ENCODE measurements at places on chromosomes 12 and 14. TPM values are rescaled to one million over a fixed set of nuclear protein-coding genes. Genes with fewer than 3 reads are reported as not detected.

TEX52 gene
- total RNA-seq, result not detected

PLEKHG7 gene
- 0.15 TPM for total RNA-seq

FITM1 gene
- 1.6 TPM for total RNA-seq

NUAK1 gene
- total RNA-seq, result 6.0 TPM

CIROP gene
- total RNA-seq, result not detected

ACOT4 gene
- total RNA-seq, result 3.7 TPM

RFLNA gene
- 1.3 TPM for total RNA-seq

DNA sequence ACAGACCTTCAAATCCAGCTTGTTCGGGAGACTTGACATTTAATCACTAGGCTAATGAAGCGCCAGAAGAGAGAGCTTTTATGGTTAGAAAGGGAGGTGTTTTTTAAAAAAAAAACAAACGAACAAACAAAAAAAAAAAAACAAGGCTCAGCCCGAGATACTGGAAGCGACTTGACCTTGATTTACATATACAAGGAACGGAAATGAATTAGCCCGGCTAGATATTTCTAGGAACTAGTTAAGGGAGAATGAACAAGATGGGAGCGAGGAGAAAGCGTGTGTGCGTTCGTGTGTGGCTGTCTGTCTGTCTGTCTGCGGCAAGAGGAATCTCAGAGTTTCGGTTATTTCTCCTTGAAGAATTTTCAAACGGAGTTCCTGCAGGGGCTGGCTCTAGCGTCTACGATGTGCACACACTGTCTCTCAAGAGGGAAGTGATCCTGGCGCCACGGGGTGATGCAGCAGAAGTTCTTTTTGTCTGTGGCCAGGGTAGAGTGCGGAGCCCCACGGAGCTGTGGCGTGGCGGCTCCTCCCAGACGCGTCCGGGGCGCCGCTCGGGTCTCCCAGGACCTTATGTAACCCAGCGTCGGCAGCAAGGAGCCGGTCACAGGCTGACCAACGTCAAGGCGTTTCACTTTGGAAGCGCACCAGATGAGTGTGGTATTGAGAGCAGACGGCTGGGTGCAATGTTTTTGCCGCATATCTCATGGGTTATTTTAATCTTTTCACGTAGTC lies 18.8 kb downstream of the SOCS2 start:
- peak; percentile 64 for DNase-seq

DNA sequence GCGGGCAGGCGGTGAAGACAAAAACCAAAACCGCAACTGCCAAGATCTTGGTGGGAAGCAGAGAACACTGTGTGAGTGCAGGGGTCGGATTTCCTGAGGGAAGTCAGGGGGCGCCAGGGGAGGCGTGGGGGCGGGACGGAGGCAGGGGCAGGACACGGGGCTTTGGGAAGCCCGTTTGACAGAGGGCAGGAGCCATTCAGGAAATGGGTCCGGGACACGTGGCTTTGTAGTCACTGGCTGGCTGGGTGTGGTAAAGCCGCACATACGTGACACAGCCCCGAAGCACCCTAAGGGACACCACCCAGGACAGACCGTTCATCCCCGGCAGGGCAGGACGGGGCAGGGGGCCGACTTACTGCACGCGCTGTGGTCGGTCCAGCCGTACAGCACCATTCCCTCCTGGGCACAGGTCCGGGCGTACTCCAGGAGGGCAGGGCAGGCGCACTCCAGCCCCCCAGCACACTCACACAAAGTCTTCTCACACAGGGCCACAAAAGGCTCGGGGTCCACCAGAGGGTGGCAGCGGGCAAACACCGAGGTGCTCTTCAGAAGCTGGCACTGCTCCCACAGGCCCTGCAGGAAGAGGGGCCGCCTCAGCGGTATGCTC lies 49.4 kb downstream of the VWF start:
- no peak for DNase-seq

GRCh38 chr12:124524231-124524925 lies 43.0 kb downstream of the NCOR2 start:
- no peak for DNase-seq

- no peak for DNase-seq
These were observed 243.7 kb downstream of the C12orf75 start for GRCh38 chr12:105574056-105574715.

GRCh38 chr14:90387206-90387760 lies 9.5 kb upstream of the CALM1 start:
- DNase-seq, result no peak

DNA sequence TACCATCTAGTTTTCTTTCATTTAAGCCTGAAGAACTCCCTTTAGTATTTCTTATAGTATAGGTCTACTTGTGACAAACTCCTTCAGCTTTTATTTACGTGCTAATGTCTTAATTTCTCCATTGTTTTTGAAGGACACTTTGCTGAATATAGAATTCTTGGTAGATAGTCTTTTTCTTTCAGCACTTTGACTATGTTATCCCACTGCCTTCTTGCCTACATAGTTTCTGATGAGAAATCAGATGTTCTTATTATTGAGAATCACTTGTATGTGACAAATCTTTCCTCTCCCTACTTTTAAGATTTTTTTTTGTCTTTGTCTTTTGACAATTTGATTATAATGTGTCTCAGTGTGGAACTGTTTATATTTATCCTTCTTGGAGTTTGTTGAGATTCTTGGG lies 5.1 kb upstream of the MIS18BP1 start:
- no peak for DNase-seq

DNA sequence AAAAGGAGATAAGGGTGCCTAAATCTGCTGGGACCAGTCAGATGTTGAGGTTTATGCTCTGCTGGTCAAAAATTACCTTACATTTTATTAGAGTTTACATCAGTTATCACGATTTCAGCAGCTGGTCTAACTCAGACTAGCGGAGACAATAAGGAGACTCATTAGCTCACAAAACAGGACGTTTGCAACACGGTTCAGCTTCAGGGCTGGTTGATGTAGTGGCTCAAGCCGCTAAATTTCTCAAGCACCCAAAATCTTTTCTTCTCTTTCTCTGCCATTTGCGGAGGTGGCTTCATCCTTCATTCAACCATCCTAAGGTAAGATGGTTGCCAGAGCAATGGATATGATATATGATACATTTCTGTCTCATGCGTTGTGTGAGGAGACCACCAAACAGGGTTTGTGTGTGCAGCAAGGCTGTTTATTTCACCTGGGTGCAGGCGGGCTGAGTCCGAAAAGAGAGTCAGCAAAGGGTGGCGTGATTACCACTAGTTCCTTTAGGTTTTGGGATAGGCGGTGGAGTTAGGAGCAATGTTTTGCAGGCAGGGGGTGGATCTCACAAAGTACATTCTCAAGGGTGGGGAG lies 30.3 kb upstream of the CLIP1 start:
- no peak for DNase-seq

- no peak for DNase-seq
These were observed 80.7 kb downstream of the GRIN2B start for GRCh38 chr12:13900718-13901117.

All from breast epithelium (tissue), 4 donors.